ENCODE measurements at places on chromosomes 6 and 20.

GRCh38 chr20:57112448-57112847 is 154.0 kb downstream of the BMP7 start:
- DNase-seq, result no peak

GRCh38 chr6:24720131-24720603 is 1.2 kb upstream of the C6orf62 start:
- peak; percentile 39 for DNase-seq

GRCh38 chr6:13733178-13733887 is 21.7 kb upstream of the RANBP9 start:
- DNase-seq, result no peak

DNA sequence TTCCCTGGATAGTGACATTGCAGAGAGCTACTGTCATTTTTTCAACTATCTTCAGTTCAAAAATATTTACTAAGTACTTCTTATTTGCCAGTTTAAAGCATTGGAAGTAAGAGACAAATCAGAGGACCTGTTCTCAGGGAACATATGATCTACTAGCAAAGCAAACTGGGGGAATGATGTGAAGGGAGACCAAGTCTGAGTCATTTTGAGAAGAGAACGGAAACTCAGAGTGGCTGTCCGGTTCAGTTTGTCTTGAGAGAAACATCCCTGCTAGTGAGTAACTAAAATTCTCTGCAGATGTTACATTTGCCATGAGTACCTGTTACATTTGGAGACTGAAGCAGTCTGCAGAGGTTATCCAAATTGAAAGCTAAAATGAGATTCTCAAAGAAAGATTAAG is 118.3 kb downstream of the KCNQ5 start:
- no peak for DNase-seq

- DNase-seq, result no peak
These were observed 9.6 kb downstream of the CLDN20 start for GRCh38 chr6:155273431-155273830.

All from stimulated activated CD4-positive, alpha-beta T cell treated with anti-CD3 and anti-CD28 coated beads, Interleukin-1b, Interleukin-23, amount 100 ng/mL, for 1 hour (primary cell).